ENCODE measurements at places on chromosomes 6 and 20. TPM values are rescaled to one million over a fixed set of nuclear protein-coding genes. Genes with fewer than 3 reads are reported as not detected.

DNA sequence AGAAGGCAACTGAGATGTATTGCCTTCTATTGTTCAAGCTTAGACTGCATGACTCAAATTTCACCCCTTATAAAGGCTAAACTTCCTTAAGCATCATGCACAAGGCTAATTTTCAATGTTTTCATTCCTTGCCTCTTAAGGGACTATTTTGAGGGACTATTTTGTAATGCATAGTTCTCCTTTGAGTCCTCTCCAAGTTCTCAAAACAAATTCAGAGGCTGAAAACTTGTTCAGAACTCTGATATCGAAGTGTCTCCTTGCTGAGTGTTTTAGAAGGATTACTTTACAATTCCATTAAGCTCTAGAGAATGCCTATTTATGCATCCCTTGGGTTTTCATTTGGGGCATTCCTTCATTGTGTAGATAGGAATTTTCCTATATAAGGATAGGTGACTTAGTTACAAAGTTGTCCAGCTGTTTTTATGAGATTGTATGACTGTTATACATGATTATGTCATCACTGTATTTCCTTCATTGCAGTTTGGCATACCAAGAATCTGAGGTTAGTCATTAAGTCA, 41.7 kb downstream of the COL19A1 start:
- no peak for DNase-seq

The ADTRP gene
- total RNA-seq: not detected

GRCh38 chr20:61353261-61354000, 101.4 kb downstream of the CDH4 start:
- no peak for DNase-seq

The PGC gene
- not detected for total RNA-seq

The VSX1 gene
- not detected for total RNA-seq

The VIP gene
- not detected for total RNA-seq

DNA sequence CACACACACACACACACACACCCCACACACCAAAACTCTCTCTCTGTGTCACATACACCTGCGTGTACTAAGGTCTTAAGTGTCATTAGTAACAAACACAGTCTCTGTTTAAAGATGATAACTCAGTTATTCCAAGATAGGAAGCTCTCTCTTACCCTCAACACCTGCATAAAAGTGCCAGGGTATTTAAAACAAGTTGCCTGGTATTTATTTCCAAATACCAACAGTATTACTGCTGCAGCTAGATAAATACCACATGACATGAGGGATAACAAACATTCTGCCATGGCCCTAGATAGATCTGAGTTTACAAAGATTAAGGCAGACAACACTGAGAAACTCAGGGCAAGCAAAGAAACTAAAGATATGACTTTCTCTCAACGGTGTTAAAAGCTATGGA, 118.5 kb downstream of the SIM1 start:
- DNase-seq: no peak

- DNase-seq: peak; percentile 90
Measured at GRCh38 chr6:82363428-82364086, at the start of gene TPBG. Gene TPBG, plus strand, starts transcription at chr6:82363817. Its CDS starts 1,145 bp downstream, at chr6:82364962.

DNA sequence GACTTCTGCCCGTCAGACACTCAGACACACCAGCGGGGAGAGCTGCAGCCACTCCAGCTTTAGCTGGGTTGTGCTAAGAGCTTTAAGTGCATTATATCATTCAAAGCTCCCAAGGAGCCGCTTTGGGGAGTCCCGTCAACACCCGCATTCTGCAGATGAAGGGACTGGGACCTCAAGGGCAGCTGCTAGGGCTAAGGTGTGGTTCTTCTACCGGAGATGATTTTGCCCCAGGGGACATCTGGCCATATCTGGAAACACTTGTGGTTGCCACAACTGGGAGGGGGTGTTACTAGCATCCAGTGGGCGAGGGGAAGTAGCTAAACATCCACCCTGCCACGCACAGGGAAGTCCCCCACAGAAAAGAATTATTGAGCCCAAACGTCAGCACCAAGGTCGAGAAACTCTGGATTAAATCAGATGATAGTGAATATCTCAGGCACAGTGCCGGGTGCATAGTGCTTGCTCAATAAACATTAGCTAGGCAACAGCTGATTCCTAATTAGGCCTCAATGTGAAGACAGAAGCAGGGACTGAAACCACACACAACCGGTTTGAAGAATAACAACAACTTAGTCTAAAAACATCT, 29.6 kb downstream of the PMEPA1 start:
- DNase-seq: no peak

The RAD21L1 gene
- 0.57 TPM for total RNA-seq

DNA sequence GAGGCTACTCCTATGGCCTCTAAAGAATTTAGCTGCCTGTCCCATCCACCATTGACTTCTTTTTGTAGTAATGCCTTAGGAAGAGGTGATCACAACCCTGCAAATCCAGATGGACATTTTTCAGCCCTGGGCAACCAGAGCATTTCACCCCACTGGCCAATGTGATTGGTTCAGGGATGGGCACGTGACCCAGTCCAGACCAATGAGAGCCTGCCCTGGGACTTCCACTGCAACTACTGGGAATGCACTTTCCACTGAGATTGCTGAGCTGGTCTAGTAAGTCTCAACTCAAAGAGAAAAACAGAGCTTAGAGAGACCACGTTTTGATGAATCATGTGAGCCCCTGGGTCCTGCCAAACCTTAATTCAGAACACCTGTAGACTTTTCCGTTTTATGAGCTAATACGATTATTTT, 8.9 kb upstream of the UBE2V1 start:
- no peak for DNase-seq

- DNase-seq: no peak
Measured at GRCh38 chr6:122781716-122782115, 2.2 kb downstream of the FABP7 start.

DNA sequence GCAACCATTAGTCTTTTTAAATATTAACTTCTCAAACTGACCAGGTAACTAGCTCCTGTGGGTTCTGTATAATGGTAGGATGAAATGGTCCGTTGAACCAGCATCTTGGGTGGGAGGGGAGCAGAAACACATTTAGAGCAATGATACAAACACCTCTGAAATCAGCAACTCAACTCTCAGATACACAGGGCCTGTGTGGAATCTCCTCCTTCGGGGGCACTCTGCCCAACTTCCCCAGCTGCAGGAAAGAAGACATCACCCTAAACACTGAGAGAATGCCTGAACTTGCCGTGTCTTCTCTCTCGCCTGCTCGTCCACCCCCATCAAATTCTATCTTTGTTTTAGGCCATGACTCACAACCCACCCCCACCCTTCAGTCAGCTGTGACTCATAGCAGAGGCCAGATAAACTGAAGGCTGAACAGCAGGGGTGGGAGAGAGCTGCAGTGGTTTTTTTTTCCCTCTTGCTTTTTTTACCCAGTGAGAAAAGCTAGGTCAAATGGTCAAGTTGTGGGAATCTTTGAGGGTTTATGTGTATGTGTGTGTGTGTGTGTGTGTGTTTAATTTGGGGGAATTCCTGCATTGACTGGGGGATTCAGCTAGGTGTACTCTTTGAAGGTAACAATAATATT, 593.4 kb upstream of the JAG1 start:
- DNase-seq: peak; percentile 100

- DNase-seq: no peak
Measured at GRCh38 chr6:22959571-22959970, 390.2 kb downstream of the HDGFL1 start.

GRCh38 chr6:75285283-75285639, 669 bp upstream of the TMEM30A start:
- no peak for DNase-seq

GRCh38 chr6:169363590-169363989, 109.9 kb upstream of the THBS2 start:
- no peak for DNase-seq

DNA sequence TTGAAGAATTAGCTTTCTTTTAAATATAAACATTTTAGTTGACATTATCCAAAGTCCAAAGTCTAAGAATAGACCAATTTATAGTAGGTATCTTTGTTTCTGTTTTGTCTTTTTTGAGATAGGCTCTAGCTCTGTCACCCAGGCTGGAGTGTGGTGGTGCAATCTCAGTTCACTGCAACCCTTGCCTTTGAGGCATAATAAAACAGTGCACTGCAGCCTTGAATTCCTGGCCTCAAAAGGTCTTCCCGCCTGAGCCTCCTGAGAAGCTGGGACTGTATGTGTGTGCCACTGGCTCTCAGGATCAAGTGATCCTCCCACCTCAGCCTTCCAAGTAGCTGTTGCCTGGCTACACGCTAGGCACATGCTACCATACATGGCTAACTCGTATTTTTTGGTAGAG, 135.4 kb downstream of the REV3L start:
- DNase-seq: no peak

DNA sequence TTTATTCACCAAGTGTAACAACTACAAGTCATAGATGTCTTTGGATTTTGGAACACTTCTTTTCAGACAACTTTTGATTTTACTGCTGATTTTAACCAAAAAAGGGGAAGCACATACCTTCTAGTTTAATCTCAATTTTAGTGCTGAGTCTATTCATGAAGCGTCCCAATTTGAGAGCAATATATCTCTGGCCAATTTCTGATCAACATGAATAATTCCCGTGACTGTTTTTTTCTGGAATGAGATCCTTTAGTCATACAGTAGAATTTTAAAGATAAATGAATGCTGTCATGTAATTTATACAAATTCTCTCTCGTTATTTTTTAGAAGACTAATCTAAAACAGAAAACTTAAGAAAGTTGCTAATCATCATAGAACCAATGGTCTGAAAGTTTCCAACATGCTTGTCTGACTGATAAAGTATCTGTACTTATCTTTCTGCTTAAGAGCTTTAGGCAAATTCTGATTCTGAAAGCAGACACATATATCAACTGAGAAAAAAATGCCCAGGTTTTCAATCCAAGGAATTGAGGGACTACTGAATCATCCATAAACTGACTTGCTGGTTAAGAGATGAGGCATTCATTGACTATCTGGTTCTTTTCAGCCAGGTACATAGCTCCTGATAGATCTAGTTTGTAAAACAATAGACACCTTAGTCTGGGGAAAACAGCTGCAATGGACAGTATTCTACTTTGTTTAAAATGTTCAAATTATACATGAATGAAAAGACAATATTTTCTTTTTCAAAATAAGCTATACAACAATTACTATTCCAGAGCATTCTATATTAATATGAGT, 657.5 kb downstream of the RFPL4B start:
- no peak for DNase-seq

The SLC16A10 gene
- total RNA-seq: 0.14 TPM

DNA sequence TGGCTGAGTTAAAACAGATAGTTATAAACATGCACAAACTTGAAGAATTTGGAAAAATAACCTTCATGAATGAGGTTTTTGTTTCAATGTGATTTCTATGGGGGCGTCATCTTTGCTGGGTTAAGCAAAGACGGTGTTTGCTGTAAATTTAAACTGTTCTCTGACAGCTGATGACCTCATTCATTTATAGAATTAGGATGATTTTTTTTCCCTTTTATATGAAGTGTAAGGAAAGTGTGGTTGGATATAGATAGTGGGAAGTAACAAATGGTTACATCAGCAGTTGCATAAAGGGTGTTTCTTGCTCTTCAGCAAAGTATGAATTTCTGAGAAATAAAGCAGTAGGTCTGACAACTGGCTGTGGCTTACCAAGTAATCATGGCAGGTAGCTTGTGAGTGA, 137.2 kb upstream of the CENPW start:
- DNase-seq: no peak

The KCNB1 gene
- not detected for total RNA-seq

- DNase-seq: no peak
Measured at GRCh38 chr6:100614386-100614785, 149.7 kb upstream of the SIM1 start.

GRCh38 chr6:13267142-13267651, 61.1 kb downstream of the TBC1D7 start:
- DNase-seq: no peak

DNA sequence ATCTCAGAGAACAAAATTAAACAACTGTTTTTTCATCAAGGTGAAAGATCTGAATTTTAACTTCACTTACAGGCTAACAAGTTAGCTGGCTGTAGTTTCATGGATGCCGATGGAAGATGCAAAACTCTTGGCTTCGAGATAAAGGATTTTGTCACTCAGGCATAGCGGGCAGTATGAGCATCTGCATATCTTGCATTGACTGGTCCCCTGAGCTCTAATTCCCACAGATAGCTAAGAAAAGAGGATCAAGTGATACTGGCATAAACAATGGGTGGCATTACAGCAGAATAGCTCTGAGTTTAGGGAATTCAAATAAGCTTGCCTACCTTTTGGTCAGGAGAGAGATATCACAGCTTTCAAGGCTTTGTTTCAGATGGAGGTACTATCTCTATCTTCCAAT, 1.8 kb upstream of the CLVS2 start:
- no peak for DNase-seq

DNA sequence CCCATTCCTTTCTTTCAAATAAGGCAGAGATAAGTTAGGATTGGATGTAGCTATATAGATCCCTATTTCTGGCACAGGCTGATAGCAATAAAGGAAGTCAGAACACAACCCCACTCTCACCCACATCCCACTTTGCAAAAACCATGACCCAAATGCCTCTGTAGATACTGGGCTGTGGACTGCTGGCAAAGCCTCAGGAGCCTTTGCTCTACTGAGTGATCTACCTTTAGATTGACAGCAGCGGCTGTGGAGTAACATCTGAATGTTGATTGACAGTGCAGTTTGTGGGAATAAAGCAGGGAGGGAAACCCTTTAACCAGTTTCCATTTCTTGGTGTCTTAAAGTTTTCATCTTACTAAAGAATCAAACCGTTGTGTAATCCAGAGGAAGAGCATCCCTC, 6.7 kb upstream of the TMEM30A start:
- no peak for DNase-seq

- no peak for DNase-seq
Measured at GRCh38 chr20:51359947-51360346, 182.6 kb downstream of the NFATC2 start.

DNA sequence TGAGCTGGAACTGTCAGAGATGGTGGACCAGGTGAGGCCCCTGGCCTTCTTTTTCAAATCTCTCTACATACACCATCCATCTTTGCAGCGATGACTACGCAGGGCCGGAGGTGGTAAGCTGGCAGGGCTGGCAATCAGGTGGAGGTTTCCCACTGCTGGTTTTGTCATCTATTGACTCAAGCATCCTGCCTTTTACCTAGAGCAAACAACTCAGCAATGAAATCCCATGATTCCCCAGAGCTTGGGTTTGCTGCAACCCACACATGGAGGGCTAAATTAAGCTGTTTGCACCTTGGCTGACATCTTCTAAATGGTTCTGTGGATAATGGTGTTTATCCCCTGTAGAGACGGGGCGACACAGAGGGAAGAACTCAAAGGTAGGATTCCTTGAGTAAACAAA, 170.2 kb downstream of the SCP2D1 start:
- no peak for DNase-seq

GRCh38 chr6:45979311-45979710, 36.3 kb downstream of the CLIC5 start:
- no peak for DNase-seq

- DNase-seq: no peak
Measured at GRCh38 chr20:13271098-13271497, 50.0 kb downstream of the ISM1 start.

The SNX5 gene
- 132 TPM for total RNA-seq

The BPIFB2 gene
- total RNA-seq: not detected

The FOXA2 gene
- total RNA-seq: 2.3 TPM

The CCDC170 gene
- total RNA-seq: not detected
